T-helper 22 cell (primary cell): ENCODE measurements at places on chromosomes 2 and 18.

GRCh38 chr2:5410991-5411700, 281.0 kb upstream of the SOX11 start:
- no peak for DNase-seq

DNA sequence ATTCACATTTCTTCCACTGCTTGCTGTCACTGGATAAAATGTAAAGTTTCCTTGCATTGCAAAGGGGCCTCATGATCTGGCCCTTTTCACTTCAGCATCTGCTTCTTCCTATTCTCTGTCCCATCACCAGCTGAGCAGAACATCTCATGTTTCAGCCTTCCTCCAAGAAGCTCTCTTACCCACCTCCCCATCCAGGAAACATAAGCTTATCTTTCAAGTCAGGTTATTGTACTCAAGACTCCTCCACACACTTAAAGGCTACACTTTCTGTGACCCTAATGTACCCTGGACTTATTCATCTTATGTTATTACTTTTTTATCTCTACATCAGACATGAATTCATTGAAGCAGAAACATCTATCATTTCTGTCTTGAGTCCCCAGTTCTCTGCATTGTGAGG, 230.5 kb downstream of the PMAIP1 start:
- no peak for DNase-seq

GRCh38 chr2:54957321-54957999, 92.8 kb downstream of the RTN4 start:
- DNase-seq = no peak

DNA sequence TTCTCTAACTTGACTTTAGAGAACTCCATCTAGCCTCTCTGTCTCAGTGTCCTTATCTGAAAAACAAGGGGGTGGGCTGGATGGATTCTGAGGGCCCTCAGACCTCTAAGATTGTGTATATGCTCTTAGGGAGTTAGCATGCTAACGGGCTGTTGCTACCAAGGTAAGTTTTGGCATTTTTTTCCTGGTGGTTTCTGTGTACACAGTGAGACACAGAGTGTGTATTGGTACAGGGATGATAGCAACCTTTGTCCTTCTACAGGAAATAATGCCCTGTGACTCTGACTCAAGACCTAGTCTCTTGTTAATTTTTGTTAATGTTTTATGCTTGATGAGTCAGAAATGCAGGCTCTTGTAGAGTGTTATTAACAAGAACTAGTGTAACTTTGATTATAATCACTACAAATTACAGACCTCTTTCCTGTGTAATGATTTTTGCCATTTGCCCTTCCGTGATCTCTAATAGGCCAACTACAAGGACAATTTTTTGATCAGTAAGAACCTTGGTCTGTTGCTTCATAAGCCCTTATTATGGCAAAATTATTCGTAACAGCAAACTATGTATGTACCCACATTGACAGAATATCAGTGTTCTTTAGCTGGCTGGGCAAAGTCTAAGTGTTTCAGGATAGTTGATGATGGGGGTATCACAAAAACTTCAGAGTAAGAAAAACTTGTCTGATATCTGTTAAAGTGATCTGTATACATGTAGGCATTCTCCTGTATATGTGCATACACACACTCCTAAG, 89.7 kb downstream of the SPTBN1 start:
- DNase-seq = no peak

DNA sequence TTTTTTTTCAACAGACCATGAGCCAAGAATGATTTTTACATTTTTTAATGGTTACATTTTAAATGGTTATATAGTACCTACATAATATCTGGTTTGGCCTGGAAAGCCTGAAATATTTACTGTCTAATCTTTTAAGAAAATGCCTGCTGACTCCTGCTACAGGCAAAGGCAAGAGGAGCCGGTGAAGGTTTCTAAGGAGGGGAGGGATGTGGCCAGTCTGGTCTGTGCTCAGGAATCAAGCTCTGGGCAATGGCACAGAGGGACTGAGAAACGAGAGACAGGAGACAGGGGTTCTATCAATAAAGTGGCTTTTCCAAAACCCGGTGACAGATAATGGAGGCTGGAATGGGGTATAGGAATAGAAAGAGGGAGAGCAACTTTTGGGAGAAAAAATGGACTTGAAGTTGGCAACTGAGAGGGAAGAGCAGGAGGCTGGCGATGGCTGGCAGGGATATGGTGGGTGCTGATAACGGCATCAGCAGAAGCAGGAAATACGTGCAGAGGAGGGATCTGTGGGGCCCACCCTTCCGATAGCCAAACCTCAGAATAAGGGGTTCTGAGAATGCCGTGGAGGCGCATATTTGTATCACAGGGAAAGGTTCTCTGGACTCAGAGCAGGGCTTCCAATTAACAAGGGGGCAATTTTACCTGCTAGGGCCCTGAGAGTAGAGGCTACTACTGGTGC, 64.0 kb upstream of the DNMT3A start:
- DNase-seq = no peak

- no peak for DNase-seq
These were observed 747.2 kb downstream of the SATB2 start for GRCh38 chr2:198710562-198710961.
